ENCODE measurements at places on chromosomes 4 and X.

DNA sequence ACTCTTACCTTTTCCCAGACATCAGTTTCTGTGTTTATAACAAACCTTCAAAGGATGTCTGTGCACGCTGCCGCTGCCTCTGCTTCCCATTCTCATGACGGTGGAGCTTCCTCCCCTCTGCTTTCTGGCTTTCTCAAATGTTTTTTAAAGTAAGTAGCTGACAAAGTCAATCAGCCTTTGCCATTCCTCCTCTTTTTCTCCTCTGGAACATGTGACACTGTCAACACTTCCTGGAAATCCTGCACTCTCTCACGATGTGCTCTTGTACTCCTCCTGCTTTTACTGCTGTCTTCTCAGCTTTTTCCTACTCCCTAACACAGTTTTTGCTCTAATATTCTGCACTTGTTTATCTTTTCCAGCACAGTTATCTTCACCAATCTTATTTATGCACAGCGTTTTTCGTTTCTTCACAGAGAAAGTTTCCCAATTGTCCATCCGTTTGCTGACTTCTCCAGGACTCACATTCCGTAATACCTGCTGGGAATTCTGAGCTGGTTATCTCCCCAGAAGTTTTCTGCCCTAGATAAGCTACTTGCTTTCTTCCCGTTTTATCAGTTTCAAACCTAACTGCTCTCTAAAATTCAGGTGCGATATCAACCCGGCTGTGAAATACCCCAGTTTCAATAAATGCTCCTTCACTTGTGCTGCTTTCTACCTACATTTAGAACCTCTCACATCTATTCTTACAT is 465.6 kb upstream of the AGA start:
- no peak for DNase-seq

DNA sequence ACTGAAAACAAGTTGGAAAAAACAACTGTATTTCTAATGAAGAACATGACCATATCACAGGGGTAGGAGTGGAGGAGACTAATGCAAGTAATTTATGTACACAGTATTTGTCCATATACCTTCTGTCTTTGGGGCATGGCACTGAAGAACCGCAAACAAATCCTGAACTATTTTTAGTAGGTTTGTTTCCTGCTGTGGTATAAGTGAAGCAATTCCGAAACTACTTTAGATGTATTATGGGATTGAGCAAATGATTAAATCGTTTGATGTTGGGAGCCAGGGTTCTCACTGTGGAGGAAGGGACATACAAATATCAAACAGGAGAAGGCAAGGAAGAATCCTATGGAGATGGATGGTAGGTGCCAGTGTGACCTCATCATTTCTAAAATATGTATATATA is 18.9 kb upstream of the SH3KBP1 start:
- DNase-seq = no peak

DNA sequence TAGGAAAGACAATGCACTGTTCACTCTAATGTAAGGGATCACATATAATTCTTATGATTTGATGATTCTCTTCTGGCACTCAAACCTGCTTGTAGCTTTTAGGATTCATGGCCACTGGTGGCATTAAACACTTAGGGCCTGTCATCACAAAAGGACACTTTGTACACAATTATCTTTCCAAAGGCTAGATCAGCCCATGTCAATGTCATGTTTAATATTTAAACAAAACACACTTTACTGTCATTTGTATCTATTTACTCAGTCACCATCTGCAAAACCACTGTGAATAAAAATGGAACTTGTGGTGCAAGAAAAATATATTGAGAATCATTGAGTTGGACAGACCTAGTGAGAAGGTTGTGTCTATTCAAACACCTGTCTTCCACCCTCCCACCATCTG is 83.6 kb upstream of the TTC29 start:
- DNase-seq = no peak

DNA sequence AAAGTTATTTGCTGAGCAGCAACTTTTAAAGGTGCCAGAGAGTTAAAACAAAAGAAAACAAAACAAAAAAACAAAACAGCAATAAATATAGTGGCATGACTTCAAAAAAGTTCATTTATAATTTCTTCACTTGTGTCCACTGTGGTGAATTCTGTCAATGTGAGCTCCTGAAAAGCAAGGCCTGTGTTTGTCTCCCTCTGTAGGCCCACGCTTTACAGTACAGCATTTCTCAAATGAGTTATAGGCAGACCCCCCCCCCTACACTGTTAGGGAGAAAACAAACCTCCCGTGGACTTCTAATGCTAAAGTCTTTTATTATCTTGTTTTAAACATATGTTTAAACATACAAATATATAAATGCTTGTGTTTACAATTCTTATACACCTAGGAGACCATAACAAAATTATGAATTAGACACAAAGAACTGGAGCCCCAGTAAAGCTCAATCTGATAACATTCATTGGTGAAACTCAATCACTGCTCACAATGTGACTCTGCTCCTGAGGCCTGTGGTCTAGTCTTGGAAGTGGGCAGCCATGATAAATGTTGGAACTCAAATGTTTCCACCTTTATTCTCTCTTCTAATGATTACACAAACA is 47.0 kb upstream of the SCOC start:
- no peak for DNase-seq

- no peak for DNase-seq
These were observed 16.5 kb upstream of the SHOX start for GRCh38 chrX:614136-614535.

GRCh38 chr4:183631577-183632198 is 27.3 kb downstream of the RWDD4 start:
- no peak for DNase-seq

DNA sequence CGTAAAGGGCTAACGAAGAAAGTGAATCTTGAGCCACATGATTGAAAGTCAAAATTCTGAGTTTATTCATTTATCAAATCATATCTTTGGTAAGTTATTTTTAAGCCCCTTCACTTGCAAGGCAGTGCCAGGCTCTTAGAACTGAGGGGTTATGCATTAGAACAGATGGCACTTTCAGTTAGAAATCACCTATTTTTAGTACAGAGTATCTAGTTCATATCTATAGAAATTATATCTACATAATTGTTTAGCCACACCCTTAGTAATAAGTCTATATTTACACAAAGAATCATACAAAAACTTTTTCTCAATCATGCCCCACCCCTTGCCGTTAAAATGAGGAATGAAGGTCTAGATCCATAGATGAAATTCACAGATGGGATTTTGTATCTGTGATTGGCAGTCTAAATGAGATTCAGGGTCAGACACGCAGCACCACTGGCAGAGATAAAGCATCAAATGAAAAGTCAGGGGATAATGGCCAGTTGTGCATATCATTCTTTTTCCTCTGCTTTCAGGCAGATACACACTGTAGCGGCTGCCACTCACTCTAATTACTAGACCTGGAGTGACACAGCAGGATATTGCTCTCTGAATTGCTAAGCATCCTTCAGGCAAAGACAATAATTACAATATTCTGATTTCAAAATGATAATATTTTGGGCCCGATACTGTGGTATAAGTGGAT is 440.5 kb downstream of the MAPK10 start:
- no peak for DNase-seq

GRCh38 chr4:36178484-36178883 is 65.8 kb downstream of the ARAP2 start:
- DNase-seq = no peak

DNA sequence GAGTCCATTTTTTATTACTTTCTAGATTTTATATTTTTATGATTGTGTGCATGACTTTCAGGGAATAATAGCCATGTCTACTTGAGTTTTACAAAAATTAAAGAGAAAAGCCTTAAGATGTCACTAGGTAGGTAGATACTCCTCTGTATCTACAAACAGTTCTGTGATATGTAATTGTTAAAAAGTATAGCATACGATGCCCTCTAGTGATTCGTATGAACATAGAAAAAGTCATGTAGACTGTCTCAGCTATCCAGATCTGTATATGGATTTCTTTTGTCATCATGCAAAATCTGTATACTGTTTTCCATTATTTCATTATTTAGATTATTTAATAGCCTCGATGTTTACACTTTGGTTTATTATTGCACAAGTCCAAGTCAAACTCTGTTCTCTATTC is 856.6 kb downstream of the CENPC start:
- no peak for DNase-seq

DNA sequence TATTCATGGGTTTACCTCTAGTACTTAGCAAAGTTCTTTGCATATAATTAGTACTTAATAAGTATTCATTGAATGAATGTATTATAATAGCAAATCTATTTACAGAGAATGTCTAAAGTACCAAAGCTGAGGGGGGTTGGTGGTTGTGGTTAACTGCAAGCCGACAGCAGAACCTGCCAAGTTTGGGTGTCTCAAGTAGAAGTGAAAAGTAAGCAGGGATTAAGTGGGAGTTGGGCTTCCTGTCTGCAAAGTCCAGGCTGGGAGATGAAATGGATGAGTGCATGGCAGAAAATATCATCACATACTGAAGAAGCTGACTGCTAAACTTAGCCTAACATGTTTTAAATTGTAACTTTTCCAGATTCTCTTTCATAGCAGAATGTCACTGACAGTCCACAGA is 169.6 kb downstream of the CAMK2D start:
- DNase-seq = no peak

GRCh38 chrX:32483534-32484136 is 727.7 kb downstream of the DMD start:
- DNase-seq = no peak

GRCh38 chrX:52574416-52575275 is 57.8 kb upstream of the XAGE1B start:
- DNase-seq = no peak

DNA sequence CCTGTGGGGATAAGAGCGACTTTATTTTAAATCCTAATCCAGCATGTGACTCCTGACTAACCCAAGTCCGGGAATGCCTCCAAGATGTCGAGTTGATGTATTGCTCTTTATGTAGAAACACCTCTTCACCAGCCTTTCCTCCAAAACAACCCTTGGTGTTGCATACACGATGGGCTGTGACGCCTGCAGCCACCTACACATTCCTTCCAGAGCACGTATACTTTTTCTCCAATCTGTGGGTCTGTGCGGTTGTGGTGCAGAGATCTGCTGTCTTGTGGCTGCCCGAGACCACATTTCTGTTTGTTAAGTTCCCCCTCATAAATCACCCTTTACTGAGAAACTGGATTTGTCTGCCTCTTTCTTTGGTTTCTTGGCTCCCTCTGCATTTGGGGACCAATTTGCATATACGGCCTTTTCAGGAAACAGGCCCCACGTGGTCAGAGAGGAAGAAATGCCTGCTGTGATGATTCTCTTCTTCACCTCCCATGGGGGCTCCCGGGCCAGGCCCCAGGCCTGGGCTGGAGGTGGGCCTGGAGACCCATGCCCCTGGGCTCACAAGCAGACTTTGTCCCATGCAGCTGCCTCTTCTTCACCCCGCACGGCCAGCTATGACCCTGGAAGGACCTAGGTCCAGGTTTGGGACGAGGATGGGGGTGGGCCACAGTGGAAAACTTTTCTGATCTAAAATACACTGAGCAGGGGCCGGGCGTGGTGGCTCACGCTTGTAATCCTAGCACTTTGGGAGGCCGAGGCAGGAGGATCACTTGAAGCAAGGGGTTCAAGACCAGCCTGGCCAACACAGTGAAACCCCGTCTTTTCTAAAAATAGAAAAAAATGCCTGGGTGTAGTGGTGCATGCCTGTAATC is 21.4 kb upstream of the AFAP1 start:
- DNase-seq = no peak

DNA sequence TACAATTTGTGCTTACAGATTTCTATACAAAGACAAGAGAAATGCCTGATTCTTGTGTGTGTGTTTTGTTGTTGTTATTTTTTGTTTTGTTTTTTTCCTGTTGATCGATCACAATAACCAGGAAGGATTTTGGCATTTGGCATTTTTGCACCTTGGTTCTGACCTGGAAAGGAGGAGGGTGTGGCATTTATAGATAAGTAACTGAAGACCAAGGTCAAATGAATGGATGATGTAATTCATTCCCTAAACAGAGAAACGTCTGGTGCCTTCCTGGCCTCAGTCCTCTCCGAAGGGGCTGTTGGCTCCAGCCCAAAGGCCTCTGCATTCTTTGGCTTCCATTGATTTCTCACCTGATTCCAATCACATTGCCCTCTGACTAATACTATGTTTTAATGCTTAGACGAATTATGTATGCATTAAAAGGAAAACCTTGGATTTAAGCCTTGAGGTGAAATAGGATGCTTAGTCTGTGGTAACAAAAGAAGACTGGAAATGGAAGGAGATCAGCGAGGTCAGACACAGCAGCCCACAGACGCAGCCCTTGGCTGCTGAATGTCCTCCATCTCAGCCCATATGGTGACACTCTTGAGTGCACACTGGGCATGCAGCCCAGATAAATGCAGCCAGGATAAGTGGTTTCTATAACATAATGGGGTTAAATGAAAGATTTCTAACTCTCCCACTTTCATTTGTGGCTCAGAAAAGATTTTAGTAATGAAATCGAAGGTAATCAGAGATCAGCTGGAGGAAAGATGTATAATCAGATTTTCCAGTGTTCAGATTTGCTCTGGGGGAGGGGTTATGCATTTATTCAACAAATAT is 60.5 kb upstream of the TRIM2 start:
- no peak for DNase-seq

DNA sequence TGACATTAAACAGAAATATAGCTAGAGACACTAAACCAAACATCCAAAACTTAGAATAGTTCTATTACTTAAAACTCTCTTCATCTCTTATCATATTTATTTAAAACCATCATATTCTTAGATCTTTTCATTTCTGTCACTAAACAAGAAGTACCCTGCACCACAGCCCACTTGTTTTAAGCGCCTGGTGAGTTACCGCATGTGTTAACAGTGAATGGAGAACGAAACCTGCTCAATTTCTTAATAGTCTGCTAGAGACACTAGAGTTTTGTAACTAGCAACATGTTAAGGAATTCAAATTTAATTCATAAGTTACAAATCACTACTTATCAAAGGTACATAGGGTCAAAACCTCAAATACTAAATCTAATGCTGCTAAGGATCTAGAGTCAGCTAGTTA is 111.5 kb downstream of the FBXW7 start:
- DNase-seq = no peak

DNA sequence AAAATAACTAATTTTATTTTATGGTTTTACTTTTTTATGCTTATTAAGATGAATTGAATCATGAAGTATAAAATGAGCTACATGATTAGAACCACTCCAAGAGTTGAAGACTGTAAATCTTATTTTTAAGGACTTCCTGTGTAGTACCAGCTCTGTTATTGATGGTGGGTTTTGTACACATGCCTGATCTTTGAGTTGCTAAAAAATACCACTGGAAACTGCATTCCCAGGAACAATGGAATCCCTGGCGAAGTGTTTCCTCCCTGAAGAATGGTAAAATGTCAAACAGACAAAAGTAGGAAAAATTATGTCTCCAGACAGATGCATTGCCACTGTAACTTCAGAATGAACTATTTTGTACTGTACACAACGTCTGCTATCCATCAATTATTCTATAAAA is 935.4 kb upstream of the TENM3 start:
- DNase-seq = no peak

DNA sequence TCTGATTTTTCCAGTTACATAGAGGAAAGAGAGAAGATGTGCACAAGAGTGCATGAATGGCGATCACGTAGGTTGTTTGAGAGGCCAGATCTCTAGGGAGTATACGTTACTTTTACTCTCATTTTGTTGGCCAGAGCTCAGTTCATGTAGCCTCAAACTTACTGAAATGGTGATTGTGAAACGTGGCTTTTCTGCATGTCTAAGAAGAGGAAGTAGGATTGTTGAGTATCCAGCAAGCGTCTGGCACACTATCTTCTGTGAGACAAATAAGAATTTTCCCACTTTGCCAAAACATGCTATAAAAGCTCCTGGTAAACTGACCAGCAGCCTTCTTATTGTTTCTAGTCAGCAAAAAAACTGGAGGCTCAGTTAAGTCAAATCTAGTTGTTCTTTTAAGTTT is 264.5 kb upstream of the EMCN start:
- no peak for DNase-seq

GRCh38 chr4:95107635-95108034 is 349.9 kb downstream of the BMPR1B start:
- DNase-seq = no peak
